ENCODE measurements at places on chromosomes 2 and 18.

GRCh38 chr2:240619506-240620148 lies 5.7 kb upstream of the GPR35 start:
- DNase-seq, result no peak

GRCh38 chr2:173264151-173264550 lies 90.5 kb upstream of the CDCA7 start:
- no peak for DNase-seq

DNA sequence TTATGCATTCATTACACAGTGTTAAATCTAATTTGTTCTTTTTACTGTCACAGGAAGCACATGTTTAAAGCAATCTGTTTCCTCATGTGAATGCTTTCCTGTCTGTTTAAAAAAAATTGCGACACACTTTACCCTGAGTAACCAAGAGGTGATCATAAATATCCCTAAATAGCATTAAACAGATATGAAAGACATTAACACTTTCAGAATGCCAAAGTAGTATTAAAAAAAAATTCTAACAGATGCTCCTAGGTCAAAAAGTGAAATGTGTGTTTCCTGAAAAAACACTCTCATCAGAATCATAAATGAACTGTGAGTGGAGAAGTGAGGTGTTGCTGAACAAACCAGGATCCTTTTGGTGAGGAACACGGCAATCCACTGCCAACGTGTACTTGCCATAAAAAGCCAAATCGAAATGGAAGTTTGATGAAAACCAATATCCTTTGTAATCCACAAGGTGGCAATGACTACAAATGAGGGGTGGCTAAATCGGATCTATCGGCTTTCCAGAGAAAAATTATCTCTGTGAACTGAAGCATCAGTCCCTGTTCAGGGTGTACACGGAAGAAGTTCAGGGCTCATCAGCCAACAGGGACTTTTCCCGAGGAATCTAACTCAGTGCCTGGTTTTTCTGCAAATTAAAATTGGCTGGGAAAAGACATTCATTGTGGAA lies 248.9 kb downstream of the TCF4 start:
- no peak for DNase-seq

GRCh38 chr2:28406276-28407096 lies 13.8 kb downstream of the FOSL2 start:
- DNase-seq, result peak; percentile 75

GRCh38 chr2:205720451-205720902 lies 38.2 kb downstream of the NRP2 start:
- DNase-seq, result no peak

GRCh38 chr2:41999128-41999480 lies 48.7 kb upstream of the PKDCC start:
- no peak for DNase-seq

GRCh38 chr2:238985931-238986446 lies 138.1 kb downstream of the TWIST2 start:
- no peak for DNase-seq

GRCh38 chr2:223053484-223054192 lies 1.6 kb downstream of the KCNE4 start:
- no peak for DNase-seq

DNA sequence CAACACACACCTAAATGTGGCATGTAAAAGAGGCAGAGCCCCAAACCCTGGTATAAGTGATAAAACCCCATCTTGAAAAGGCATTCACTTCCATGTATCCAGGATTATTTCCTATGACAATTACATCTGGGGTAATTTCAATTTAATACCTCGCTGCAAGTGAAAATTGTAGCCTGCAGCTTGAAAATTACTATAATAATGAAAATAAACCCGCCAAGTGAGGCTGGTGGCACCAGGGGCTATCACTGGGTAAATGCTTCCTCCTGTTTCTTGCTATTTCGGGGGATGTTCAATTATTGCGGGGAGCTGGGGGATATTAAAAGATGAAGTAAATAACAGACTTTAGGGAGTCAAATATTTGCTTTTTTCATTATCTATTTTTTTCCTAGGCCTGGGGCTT lies 159.5 kb upstream of the CAPN13 start:
- DNase-seq, result no peak

DNA sequence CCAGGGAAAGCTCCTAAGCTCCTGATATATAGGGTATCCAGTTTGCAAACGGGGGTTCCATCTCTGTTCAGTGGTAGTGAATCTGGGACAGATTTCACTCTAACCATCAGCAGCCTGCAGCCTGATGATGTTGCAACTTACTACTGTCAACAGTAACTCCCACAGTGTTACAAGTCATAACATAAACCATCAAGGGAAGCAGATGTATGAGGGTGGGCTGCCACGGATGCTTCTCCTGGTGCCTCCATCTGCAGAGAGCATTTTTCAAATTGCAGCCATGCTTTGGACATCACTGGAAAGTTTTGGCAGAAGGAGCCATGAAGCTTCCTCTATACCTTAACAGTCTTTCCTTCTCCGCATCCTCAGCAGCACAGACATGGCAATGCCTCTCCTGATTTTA lies 234.5 kb downstream of the ANKRD36B start:
- DNase-seq, result no peak

DNA sequence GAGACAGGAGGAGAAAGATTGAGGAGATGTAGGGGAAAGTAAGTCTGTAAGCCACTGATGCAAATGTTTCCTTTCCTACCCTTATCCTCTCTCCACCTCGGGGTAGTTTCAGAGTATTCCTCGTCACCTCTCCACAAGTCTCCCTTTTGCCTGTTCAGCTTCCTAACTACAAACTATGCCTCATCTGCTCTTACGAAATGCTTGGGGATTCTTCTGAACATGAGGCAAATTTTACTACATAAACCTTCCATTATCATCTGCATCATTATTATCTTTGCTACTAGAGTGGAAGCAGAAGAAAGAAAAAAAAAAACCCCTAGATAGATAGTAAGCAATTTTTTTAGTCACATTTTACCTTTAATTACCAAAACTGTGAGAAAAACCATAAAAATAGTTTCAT lies 43.1 kb upstream of the CWC22 start:
- DNase-seq, result no peak

DNA sequence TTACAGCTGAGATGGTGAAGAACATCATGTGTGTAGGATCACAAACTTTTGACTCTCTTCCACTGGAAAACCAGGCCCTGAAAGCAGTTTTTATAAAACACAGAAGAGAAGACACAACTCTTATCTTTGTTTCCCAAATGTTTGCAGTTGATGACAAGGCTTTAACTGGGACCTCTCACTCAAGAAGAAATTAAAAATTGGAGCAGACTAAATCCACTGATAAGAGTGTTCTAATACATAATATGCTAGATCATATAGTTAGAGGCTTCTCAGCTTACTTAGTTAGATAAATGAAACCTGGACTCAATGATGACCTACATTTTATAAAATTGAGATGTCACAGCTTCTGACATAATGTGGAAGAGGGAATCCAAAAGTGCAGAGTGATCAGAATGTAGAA lies 158.3 kb upstream of the WDSUB1 start:
- no peak for DNase-seq

DNA sequence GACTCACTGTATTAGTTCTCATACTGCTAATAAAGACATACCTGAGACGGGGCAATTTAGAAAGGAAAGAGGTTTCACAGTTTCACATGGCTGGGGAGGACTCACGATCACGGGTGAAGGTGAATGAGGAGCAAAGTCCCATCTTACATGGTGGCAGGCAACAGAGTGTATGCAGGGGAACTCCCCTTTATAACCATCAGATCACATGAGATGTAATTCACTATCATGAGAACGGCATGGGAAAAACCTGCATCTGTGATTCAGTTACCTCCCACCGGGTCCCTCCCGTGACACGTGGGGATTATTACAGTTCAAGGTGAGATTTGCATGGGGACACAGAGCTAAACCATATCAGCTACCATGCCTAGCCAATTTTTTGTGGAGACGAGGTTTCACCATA lies 168.2 kb downstream of the NEDD4L start:
- DNase-seq, result no peak

DNA sequence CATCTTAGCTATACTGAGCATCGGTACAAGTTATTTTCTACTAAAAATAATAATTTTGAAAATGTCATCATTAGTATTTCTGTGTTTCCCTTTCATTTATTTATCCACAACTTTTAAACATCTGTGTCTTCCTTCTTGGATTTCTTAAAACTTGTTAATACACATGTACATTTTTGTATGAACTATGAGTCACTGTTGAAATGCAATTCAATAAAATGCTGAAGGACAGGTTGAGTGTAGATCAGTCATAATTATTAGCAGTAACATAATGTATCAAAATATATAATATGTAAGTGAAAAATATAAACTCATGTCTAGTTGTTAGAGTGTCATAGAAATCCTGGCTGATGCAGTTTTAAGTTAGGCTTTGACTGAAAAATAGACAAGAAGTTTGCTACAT lies 115.9 kb downstream of the MEIS1 start:
- DNase-seq, result no peak

DNA sequence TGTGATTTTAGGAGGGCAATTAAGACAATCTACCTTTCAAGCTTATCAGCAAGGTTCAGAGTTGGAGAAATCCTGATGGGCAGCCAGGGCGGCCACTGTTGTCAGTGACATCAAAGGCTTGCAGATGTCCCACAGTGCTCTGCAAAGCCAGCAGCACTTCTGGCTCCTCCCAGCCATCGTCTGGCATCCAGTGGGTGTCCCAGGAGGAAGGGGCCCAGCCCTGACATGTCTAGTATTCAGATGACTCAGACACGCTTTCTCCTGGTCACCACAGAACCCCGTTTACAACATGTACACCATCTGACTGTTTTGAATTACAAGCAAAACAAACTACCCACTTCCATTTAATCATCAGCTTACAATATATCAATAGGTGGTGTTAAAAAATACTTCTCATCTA lies 61.4 kb downstream of the CYRIA start:
- DNase-seq, result no peak

DNA sequence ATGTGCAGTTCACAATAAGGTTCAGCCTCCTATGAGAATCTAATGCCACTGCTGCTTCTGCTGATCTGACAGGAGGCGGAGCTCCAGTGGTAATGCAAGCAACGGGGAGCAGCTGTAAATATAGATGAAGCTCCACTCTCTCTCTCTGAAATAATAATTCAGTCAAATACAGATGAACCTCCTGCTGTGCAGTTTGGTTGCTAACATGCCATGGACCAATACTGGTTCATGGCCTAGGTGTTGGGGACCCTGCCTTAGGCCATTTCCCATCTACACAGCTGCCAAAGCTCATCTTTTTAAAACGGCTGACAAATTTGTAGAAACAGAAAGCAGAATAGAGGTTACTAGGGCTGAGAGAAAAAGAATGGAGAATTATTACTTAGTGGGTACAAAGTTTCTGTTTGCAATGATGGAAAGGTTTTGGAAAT lies 10.7 kb upstream of the HNRNPA3 start:
- DNase-seq, result no peak

All from activated naive CD4-positive, alpha-beta T cell treated with anti-CD3 and anti-CD28 coated beads, Interleukin-2, amount 50 U/mL, for 72 hours (primary cell).